ENCODE measurements at places on chromosomes 7 and 10.

GRCh38 chr7:43764039-43764761 is 5.7 kb downstream of the BLVRA start:
- peak; percentile 84 for DNase-seq

- no peak for DNase-seq
These were observed 10.9 kb upstream of the PTN start for GRCh38 chr7:137354396-137354795.

GRCh38 chr10:91624633-91625032 is 8.2 kb downstream of the PPP1R3C start:
- no peak for DNase-seq

- DNase-seq: no peak
These were observed 20.7 kb upstream of the PRF1 start for GRCh38 chr10:70622981-70623844.

DNA sequence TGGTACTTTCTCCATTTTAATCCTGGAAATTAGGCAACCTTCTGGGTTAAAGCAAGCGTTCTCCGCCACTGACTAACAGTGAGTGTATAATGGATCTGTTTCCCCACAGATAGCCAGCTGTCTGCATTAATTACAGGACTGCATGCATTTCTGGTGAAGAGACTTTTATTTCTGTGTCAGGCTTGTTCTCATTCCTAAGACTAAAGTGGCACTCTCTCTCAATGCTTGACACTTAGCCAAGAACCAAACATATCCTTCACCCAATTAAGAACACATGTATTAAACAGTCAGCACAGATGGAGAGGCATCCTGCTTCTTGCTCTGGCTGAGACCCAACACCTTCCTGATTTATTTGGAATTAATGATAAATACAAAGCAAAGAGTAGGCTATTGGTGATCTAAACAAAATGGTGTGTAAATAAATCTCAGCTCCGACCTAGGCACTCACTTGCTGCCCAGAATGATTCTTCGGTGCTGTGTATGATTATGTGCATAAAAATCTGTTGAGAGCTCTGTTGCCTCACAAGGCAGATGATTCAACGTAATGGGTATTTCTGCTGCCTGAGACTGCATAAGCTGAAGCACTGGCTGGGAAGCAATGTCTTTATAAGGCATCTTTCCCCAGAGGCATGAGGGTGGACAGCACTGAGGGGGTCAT is 16.8 kb downstream of the CALU start:
- no peak for DNase-seq
